T-helper 2 cell (primary cell): ENCODE measurements at places on chromosomes 6 and 20.
A peak's percentile ranks its signal among the peaks of the same experiment; 100 is the strongest.

DNA sequence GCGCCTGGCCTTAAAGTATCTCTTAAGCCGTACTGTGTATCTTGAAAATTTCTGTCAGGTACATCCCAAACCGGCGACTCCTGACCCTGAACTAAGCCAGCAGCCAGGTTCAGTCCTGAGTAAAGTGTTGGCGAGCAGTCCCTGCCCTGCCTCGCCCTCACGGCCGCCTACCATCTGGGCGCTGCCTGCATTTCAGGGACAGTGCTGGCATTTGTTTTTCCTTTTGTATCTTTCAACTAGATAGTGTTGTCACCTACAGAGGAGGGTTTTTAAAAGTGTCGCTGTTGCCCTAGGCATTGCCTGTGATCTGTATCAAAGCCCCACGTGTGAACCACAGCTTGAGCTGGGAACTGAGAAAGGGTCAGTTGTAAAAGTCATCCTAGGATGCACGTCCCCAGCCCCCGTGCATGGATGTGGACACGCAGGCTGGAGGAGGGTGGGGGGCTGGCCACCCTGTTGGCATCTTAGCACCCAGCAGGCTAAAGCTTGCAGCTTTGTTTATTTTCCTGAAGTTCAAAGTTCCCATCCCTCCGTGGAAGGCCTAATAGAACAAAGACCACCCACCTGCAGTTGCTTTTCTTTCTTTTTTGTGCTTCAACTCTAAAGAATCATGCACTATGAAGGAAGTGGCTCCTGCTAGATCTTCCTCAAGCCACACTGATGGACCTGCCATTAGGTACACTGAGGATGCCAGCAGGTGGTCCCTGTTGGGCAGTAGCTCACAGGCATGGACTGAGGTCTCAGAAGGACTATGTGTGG lies 136.8 kb downstream of the ZDHHC14 start:
- DNase-seq, result no peak

DNA sequence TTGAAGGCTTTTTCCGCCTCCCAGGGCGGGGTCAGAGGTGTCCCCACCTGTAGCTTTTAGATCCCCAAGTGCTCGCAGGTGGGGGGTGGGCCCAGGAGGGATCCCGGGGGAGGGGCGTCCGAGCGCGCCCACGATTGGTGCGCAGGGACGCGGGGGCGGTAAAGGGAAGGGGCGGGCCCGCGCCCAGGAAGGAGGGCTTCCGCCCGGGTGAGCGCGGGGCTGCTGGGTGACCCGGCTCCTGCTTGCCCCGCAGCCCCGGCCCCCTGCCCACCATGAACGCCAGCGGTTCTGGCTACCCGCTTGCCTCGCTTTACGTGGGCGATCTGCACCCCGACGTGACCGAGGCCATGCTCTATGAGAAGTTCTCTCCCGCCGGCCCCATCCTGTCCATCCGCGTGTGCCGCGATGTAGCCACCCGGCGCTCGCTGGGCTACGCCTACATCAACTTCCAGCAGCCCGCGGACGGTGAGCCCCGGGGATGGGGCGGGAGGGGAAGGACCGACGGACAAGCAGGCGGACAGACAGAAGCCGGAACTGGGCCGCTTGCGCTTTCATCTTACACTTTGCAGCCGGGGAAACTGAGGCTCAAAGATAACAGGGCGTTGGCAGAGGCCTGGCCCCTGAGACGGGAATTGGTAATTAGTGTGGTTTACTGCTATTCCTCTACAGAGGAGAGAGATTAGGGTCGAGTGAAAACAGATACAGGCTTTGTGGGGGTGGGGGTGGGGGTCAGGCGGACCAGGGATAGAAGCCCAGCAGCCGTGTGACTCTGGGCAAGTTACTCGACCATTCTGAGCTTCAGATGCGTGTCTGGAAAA lies at the start of gene PABPC1L:
Gene PABPC1L, plus strand, starts transcription at position 189 of the 818 bp plus-strand sequence. Its CDS starts 84 bp downstream, at position 273.
- DNase-seq, result peak; percentile 74

- DNase-seq, result no peak
These were observed 13.5 kb upstream of the MOXD1 start for GRCh38 chr6:132414761-132415160.

DNA sequence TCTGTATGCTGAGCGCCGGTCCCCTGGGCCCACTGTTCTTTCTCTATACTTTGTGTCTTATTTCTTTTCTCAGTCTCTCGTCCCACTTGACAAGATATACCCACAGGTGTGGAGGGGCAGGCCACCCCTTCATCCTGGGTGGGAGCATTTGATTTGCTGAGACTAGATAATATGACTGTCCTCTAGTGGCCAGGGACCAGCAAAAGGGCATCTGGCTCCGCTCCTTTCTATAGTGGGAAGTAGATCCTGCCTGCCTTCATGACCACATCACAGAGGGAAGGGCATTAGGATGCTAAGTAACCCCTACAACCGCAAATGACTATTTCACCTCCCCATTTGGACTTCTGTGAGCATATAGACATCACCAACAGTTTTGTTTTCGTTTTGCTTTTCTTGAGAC lies 64.5 kb downstream of the TRMT6 start:
- no peak for DNase-seq

GRCh38 chr20:15240801-15241200 lies 903.4 kb upstream of the FLRT3 start:
- no peak for DNase-seq

DNA sequence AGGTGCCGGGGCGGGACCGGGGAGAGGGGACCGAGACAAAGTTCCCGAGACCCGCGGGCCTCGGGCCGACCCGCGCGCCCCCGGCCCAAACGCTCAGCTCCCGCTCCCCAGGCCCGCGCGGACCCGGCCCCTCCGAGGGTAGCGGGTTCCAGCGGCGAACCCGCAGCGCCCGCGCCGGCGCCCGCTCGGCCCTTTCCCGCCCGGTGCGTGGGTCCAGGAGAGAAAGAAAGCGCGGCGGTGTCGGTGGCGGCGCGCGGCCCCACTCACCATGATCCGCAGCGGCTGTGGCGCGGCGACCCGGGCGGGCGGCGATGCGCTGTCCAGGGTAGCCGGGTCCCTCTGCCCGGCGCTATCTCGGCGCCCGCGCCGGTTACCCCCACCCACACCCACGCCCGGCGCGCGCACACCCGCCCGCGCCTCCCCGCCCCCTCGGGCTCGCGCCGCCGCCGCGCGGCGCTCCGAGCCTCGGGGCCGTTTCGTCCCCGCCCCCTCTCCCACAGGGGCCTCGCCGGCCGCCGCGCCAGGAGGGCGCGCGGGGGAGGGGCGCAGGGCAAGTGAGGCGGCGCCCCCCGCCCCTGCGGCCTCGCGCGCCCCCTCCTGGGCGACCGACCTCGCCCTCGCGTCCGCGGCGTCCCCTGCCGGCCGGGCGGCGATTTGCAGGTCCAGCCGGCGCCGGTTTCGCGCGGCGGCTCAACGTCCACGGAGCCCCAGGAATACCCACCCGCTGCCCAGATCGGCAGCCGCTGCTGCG lies at the start of gene ELOVL2:
Gene ELOVL2, minus strand, starts transcription at position 345 of the 751 bp plus-strand sequence. Its CDS starts 75 bp downstream, at position 270.
- DNase-seq, result no peak

- no peak for DNase-seq
These were observed 232.2 kb downstream of the LY86 start for GRCh38 chr6:6820641-6821238.

DNA sequence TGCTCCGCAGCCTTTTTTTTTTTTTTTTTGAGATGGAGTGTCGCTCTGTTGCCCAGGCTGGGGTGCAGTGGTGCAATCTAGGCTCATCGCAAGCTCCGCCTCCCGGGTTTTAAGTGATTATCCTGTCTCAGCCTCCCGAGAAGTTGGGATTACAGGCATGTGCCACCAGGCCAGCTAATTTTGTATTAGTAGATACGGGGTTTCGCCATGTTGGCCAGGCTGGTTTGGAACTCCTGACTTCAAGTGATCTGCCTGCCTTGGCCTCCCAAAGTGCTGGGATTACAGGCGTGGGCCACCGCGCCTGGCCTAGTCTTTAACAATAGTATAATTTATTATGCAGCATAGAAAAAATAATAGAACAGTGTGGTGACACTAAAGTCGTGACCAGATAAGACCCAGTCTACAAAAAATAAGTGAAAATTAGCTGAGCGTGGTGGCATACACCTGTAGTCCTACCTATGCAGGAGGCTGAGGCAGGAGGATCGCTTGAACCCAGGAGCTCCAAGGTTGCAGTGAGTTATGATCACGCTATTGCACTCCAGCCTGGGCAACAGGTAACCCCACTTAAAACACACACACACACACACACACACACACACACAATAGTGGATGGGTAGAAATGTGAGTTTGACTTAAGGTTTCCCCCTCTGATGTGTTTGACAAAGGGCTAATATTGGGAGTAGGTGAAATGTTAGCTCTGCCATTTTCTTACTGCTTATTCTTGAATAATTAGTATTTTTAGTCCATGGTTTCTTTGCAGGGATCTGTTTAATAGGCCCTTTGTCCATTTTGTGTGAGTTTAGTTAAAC lies 6.5 kb downstream of the PIM1 start:
- DNase-seq, result no peak

- DNase-seq, result no peak
These were observed 36.7 kb downstream of the MAN1A1 start for GRCh38 chr6:119312875-119313338.

GRCh38 chr20:15596220-15596890 lies 976.9 kb downstream of the KIF16B start:
- DNase-seq, result no peak

DNA sequence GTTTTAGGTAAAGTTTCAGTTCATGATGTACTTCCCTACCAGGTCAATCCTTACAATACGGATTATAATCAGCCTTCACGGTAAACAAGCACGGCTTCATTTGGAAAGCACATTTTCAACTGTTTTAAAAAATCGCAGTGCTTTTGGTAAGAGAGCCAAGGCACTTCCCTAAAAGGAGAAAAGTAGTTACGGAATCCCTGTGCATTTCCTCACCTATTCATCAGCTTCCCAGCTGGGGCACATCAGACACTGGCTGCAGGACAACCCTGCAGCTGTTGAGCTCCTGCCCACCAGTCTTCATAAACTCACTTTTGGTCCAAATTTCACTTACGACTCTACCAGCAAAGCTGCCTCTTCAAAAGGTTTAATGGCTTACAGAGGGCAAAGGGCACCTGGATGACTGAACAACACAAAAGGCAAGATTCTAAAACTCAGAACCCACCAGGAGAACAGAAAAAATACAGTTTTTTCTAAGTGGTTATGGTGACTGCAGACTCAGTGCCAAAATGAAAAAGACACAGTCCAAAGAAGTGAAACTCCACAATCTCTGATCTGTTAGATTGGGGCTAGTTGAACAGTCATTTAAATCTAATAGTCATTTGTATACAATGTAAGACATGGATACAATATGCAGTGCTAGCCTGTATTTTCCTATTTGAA lies 7.5 kb downstream of the SNX5 start:
- DNase-seq, result no peak

DNA sequence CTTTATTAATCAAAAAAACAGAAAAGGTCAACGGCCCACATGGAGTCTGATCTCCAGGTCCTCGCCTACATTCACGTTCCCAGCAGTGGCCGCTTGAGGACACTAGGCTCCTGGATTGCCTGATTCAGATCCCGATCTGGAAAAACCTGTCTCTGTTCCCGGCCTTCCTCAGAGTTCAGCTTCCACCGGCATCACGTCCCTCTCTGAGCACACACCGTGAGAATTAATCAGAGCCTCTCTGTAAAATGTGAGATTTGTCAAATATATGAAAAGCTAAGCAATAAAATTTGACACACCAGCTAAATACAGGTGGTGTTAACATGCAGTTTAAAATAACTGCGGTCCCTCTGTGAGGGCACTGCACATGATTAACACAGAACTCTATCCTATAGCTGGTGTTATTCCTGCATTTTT lies 122.8 kb upstream of the COL21A1 start:
- no peak for DNase-seq

- no peak for DNase-seq
These were observed 10.4 kb downstream of the DEFB129 start for GRCh38 chr20:237489-237888.
